NCI-H748 treated with DMSO at 0.1 percent for 48 hours (cell line): ENCODE measurements at places on chromosomes 5 and 9.

DNA sequence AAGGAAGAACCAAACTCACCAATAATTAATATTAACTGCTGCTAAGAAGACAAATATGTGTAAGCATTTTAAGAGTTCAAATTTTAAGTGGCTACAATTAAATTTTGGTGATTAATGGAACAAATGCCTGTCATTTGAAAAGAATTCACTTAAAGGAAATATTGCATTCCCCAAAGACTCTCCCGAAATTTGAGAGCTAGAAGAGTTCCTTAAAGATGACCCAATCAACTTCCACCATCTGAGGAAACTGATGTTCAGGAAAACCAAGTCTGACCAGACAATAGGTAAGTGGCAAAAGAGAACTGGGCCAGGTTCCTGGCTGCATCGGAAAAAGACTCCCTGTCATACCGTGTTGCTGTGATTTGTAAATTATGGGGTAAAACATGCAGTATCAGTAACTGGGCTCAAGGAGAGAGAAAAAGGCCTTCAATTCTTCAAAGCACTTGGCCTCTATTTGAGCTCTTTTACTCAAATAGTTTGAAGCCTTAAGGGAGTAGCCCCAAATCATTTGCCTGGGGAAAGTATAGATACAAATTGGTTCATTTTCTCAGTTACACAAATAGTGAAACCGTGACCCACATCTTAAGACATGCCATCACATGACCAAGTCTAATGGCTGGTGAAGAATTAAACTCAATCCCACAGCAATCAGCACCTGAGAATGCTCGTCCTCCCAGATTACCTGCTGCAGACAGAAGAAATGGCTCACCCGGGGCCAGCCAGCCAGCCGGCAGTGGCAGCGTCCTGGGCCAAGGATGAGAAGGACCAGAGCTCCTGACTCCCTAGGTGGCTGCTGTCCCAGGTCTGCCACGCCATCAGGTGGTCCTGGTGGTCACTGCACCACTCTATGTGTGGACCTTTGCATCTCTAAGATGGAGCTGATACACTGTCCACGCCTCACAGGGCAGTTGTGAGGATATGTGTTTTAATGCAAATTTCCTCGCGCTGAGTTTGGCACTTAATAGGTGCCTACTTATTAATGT lies 162.9 kb downstream of the TTLL11 start:
- no peak for DNase-seq

DNA sequence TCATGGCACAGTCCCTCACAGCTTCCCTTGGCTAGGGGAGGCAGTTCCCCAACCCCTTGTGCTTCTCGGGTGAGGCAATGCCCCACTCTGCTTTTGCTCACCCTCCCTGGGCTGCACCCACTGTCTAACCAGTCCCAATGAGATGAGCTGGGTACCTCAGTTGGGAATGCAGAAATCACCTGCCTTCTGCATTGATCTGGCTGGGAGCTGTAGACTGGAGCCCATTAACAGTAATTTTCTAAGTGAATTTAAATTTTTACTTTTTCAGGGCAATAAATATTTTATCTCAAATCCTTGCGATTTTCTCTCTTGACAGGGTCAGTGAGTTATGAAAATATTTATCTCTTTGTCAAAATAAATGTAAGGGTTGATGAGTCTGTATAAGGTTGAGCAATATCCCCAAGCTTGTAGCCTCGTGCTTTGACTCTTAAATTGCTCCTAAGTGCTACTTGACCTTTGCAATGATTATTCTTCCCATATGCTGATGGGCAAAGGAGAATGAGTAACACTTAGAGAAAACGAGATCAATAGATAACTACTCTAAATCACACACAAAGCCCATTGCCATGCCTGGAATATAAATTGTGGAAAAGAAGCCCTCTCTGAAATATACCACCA lies 82.1 kb upstream of the MOCS2 start:
- no peak for DNase-seq

GRCh38 chr5:15807871-15808270 lies 307.9 kb downstream of the FBXL7 start:
- DNase-seq, result no peak

DNA sequence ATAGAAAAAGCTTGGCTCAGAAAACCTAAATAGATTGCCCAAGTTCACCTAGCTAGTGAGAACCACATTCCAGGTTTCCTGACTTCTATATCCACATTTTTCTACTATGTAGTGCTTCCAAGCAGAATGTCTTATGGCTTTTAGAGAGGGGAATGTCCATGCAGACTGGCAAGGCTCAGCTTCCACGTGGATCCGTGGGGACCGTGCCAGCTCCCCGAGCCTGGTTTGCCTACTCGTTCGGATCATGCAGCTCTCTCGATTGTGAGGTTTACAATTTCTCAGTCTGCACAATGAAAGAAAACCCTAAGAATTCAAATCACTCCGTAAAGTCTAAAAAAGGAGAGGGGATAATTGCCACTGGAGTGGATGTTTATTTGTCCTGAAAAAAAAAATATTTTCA lies 256.5 kb upstream of the NR4A3 start:
- DNase-seq, result no peak

DNA sequence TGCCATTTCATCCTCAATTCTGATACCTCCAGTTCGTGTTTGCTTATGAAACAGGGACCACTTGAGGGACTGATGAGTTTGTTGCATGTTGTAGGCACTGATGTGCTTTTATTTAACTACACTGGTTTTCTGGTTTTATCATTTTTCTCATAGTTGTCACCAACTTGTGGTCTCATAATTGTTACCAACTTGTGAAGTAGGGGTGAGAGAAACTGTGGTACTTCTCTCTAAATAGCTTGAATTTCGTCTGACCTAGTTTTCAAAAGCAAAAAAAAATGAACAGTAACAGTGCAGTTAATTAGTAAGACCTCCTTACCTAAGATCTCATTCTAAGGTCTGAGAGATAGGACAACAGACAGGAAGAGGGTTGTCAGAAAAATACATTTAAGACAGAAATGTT lies 78.0 kb downstream of the ANXA2R start:
- no peak for DNase-seq

DNA sequence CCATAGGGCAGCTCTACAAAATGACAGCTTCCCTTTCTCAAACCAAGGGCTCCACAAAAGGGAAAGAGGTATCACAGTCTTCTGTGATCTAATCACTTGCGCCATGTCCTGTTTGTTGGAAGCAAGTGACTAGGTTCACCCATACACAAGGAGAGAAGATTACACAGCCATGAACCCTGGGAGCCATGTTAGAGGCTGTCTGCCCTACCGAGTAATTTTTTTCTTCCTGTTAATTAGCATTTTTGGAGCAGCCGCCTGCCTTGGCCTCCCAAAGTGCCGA lies 33.2 kb upstream of the GOLPH3 start:
- no peak for DNase-seq

- DNase-seq, result no peak
Observed at GRCh38 chr9:70504834-70505233, 90.4 kb upstream of the KLF9 start.
